Transverse colon (tissue), 4 donors: ENCODE measurements at places on chromosomes 5 and 9. TPM values are rescaled to one million over a fixed set of nuclear protein-coding genes. Genes with fewer than 3 reads are reported as not detected.

S1PR3 gene
- total RNA-seq: 10.9 TPM

PTGER4 gene
- 127 TPM for total RNA-seq

FAM81B gene
- total RNA-seq: not detected

RPL37 gene
- total RNA-seq: 70.2 TPM

BTNL3 gene
- total RNA-seq: 47.6 TPM

HCN1 gene
- not detected for total RNA-seq

- no peak for DNase-seq
Measured at GRCh38 chr5:159978358-159978757, 30.6 kb upstream of the TTC1 start.

- no peak for DNase-seq
Measured at GRCh38 chr9:106287091-106287631, 575.8 kb upstream of the ZNF462 start.

- no peak for DNase-seq
Measured at GRCh38 chr5:110150199-110150598, 460.5 kb downstream of the MAN2A1 start.

GRCh38 chr9:127305838-127306226, 41.3 kb downstream of the GARNL3 start:
- DNase-seq: no peak

DNA sequence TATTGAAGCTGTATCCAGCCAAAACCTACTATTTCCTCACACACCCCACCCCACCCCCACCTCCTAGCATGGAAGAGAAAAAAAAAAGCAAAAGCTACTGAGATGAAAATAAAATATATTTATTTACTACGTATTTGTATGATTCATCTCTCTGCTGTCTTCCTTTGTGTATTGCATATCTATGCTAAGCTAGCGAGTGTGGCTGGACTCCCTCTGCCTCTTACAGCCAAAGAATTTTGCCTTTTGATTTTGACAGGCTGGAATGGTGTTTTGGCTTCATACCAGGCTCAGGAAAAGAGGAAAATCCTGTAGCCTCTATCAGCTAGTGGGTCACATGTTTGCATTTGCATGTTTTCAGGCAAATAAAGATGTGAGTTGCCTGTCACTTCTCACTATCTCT, 2.2 kb downstream of the ABLIM3 start:
- DNase-seq: no peak

- DNase-seq: peak; percentile 54
Measured at GRCh38 chr5:126544087-126544740, 50.8 kb downstream of the ALDH7A1 start.

DNA sequence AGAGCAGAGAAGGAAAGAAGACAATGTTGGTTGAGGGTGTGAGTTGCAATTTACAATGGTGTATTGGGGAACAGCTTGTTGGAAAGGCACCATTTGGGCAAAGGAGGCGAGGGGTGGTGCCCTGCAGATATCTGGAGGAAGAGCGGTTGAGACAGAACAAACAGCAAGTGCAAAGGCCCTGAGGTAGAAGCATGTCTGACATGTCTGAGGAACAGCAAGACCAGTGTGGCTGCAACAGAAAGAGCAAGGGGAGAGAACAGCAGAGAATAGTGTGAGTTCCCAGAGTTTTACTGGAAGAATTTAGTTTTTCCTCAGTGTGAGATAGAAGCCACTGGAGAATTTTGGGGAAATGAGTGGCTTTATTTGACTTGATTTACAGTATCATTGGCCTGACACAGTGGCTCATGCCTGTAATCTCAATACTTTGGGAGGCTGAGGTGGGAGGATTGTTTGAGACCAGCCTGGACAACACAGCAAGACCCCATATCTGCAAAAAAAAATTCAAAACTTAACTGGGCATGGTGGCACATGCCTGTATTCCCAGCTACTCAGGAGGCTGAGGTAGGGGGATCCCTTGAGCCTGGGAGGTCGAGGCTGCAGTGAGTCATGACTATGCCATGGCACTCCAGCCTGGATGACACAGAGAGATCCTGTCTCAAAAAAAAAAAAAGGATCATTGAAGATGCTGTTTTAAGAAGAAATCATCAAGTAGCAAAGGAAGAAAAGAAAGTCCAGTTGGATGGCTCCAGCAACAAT, 13.6 kb downstream of the CMBL start:
- no peak for DNase-seq

- DNase-seq: no peak
Measured at GRCh38 chr5:27845248-27845647, 806.9 kb upstream of the CDH9 start.

DNA sequence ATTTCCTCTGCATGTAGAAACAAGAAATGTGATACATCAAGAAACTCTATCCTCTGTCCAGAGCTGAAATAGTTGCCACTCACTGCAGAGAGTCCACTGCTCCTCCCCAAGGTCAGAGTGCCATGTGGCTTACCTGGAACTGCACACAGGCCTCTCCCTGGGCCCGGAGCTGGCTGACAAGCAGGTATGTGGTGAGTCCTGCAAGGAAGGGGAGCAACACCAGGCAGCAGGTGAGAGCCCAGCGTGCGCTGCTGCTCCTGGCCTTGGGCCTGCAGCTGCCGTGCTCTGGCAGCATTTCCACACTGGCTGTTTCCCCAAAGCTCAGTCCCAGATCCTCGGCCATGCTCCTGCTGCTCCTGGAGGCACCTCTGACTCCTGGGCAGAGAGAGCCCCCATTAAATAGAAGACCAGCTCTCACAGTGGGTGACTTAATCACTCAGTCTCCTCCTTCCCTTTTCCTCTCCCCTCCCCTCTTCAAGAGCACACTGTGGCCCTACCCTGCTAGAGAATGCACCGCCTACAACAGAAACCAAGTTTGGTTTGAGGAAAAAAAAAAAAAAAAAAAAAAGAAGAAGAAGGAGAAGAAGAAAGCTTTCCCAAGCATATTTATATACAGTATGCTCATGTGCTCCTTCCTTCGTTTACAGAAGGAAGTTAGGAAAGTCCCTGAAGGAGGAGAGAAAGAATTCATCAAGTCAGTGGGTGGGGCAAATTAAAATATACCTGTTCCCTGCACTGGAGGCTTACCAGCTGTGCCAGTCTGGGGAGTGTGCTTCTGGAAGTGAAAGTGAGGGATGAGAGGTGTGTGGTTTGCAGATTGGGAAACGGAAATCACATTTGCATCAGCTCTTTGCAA, at the start of gene TNFSF15:
TSS of gene TNFSF15 (minus strand) at position 370 of the 856 bp plus-strand sequence. CDS start at position 343, 27 bp downstream.
- peak; percentile 54 for DNase-seq

DNA sequence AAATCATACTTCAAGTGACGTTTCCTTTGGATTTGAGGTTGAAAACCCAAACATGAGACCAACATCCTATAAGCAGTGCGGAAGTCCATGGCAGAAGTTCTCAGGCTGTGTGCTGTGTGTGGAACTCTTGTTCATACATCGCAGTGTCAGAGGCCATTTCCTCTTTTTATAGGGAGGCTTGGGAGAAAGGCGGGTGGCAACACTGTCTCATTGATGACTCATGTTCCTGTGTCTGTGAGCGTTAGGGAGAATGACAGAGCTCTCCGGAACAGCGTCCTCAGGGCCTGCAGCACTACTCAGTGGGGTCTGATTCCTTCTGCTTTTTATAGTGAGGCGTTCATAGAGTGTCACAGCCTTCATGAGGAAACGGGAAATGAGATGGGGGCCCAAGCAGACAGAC, 98.8 kb upstream of the BASP1 start:
- peak; percentile 50 for DNase-seq

DNA sequence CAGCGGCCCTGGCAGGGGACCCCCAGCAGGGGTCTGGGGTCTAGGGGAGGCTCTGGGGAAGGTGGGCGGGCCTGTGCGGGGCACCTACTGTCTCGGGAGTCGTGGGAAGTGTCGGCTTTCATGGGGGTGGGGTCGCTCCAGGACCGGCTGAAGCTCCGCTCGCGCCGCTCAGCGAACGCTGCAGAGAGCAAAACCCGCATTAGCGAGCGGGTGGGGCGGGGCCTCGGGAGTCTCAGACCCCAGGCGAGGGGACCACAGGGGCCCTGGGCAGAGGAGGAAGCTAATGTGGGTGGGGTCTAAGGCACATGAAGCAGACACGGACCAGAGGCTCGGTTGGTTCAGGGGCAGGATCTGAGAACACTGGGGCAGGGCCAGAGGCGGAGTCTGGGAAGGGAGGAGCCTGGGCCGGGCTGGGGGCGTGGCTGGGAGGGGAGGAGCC, 5.5 kb downstream of the NSMF start:
- DNase-seq: peak; percentile 85

- no peak for DNase-seq
Measured at GRCh38 chr5:53069626-53070025, 39.9 kb downstream of the MOCS2 start.

DNA sequence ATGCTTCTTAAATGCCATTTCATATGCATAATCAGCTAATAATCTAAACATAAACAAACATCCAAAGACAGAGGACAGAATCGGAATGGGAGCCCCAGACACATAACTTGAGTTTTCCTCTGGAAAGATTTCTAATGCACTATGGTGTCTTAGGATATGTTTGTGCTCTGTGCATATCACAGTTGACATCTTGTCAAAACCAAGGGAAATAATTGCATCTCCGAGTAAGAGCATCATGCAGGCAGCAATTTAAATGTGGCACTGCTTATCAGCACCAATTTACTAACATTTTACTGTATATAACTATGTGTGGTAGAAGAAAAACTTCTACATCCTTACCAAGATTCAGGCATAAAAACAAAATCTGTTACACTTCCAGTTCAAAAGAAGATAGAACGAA, 217.9 kb downstream of the GLIS3 start:
- no peak for DNase-seq

DNA sequence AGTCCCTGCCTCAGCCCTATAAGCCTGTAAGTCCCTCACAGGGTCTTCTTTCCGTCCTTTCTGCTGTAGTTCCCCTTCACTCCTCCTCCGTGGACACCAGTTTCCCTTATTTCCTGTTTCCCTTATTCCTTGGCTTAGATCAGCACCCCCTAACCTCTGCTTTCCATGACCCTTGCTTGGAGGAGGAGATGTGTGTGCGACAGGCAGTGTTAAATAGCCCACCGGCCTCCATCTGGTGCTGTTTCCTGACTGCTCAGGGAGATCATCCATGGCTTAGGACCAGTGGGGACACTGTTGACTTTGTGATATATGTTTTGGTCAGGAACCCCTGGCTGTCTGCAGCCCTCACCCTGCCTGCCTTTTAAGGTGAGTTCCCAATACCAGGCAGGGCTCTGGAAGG, 34.1 kb upstream of the PSD2 start:
- DNase-seq: no peak

- DNase-seq: no peak
Measured at GRCh38 chr9:5478206-5478605, 27.9 kb downstream of the CD274 start.

- peak; percentile 35 for DNase-seq
Measured at GRCh38 chr5:154384480-154385235, 61.1 kb upstream of the SAP30L start.

DNA sequence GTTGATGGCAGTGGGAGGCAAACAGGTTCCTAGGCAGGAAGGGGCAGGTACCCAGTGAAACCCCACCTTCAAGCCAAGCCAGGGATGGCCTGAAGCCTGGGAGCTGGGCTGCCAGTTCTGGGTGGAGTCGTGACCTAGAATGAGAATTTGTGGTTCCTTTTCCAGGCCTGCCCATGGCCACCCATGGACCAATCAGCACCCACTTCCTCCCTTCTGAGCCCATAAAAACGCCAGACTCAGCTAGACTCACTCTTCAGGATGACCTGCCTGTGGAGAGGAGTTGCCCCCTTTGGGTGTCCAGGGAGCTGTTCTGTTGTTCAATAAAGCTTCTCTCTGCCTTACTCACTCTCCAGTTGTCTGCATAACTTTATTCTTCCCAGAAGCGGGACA, 144.0 kb upstream of the MRPS30 start:
- no peak for DNase-seq

GRCh38 chr9:136021872-136022681, 60.9 kb upstream of the UBAC1 start:
- no peak for DNase-seq

DNA sequence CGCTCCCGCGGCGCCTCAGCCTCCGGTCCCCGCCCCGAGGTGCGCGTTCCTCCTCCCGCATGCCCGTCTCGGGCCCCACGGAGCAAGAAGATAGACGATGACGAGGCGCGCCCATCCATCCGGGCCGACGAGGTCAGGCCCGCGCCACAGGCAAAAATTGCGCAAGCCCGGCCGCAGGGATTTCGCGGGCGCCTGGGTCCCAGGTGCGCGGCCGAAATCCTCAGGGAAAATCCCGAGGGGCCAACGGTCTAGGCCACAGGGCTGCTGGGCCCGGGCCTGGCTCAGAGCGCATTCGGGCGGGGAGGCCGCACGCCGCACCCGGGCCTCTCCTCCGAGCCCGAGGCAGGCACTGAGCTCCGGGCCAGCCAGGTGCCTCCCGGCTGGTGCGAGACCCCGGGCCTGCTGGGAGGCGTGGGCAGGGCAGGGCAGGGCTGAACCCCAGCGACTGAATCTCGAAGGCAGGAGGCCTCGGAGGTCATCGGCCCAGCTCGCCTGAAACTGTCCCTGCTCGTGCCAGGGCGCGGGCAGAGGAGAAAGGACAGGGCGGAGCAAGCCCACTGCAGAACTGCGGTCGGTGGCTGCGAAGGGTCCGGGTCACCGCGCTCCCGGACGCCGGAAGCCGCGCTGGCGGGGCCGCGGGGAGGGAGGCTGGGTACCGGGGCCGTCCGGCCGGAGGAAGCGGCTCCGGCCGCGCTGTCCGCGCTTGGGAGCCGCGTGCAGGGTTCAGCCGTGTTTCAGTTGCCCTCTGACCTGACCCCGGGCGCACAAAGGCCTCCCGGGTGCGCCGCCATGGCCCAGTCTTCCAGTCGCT, 66.8 kb downstream of the FOXD1 start:
- no peak for DNase-seq

DNA sequence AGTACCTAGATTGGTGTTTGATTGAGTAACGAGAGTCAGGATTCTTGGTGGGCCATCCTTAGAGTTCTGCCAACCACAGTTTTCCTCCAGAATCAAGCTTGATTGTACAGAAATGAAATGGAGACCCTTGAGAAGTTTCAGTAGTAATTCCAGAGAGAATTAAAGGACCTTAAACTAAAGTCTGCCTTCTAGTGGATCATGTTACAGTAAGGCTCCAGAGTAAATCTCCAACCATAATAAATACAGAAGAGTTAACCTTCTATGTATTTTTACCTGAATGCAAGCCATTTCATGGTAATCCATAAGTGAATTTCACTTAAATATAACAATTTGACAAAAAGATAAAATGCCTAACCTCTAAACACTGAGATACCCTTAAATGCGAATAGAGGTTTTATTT, 53.0 kb upstream of the CNTLN start:
- DNase-seq: no peak

DNA sequence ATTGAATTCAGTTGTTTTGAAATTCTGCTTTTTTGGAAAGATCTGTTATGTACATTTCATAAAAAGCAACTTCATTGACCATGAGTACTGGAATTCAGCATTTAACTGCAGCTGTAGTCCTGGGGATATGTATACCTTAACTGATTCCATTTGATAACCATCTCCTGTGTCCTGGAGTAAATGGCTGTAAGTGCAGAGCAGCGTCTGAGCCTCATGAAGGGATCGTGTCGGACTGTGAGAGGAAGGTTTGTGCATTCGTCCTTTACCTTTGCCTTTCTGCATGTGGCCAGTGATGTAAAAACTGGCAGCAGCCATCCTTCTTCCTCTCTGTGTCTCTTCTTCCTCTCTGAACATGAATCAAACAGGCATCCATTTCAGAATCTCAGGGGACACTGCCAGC, 287.2 kb downstream of the FANCC start:
- no peak for DNase-seq

GRCh38 chr9:89077519-89077918, 86.3 kb downstream of the S1PR3 start:
- DNase-seq: no peak

- peak; percentile 55 for DNase-seq
Measured at GRCh38 chr9:134059661-134060395, 8.0 kb downstream of the BRD3 start.

GRCh38 chr5:10243660-10244240, 5.9 kb downstream of the ATPSCKMT start:
- no peak for DNase-seq
